Femur (tissue), 1 donor: ENCODE measurements at places on chromosomes 2 and 18.

- DNase-seq = no peak
Observed at GRCh38 chr2:191070276-191070675, 56.3 kb upstream of the STAT1 start.

DNA sequence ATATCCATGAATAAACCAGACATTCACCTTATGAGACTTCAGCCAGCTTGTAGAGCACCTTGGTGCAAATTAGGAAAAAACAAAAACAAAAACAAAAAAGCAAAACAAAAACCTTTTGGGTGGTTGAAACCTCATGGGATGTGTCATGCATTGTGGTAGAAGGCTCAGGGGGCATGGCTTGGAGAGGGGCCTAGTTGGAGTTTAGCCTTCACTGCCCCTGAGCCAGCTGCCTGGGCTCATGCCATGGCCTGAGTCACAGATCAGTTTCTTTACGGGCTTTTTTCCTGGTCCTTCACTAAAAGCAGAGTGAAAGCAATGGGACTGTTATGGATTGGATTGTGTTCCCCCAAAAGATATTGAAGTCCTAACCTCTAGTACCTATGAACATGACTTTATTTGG lies 22.0 kb upstream of the DAPL1 start:
- DNase-seq = peak; percentile 56

DNA sequence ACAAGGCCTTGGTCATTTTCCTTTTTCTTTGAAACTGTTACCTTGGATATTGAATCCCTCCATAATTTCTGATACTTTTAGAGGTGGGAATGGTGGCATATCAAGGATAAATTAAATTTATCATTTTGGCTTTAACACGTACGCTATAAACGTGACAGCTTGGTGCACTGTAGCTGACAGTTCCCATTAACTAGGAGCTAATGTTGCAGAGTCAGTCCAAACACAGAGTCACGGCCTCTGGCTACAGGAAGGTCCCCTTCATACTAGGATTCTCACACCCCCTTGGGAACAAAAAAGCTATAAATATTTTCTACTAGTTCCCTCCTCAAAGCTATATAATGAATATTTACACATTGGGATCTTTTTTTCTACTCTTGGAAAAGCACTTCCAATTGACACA lies 17.7 kb upstream of the ERBB4 start:
- no peak for DNase-seq

- no peak for DNase-seq
Observed at GRCh38 chr2:168757223-168757622, 45.2 kb upstream of the NOSTRIN start.

DNA sequence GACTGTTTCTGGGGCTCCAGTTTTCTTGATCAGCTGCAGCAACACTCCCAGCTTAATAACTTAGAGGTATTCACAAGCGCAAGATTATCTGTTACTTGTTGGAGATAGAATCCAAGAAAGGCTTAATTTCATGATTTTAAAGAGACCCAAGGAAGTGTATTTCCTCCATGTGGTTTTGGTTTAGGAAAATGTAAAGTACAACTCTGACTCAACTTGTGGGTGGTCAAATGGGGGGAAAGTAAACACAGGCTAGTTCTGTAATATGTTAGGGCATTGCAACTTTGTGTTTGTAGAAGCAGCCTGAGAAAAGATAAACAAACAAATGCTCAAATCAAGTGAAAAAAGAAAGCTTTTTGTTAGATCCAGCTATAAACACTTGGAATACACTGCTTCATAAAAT lies 90.1 kb upstream of the COL3A1 start:
- DNase-seq = no peak

GRCh38 chr2:174778085-174778981 lies 14.1 kb upstream of the CHRNA1 start:
- DNase-seq = peak; percentile 88
